ENCODE measurements at places on chromosomes 16 and 17.

DNA sequence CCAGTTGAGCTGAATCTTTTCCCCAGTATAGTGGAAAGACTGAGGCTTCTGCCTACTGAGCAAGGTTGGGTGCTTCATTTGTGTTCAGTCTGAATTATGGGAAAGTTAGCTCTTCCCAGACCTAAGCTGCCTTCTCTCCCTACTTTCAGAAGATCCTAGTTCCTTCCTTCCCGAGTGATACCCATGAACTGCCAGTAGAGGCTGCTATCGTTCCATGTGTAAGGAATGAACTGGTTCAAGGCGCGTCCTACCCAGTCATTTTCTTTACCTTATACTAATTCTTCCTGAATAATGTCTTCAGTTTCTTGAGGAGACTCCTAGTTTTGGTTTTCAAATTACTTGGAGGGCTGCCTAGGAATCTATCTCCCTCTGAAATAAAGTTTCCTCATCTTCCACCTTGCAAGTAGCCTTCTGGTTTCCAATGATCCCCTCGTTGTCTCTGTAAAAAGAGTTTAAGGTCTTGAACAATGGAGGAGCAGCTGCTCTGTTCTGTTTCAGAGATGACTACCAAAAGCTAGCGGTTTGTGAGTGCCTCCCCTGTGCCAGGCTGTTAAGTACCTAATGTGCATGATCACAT, 934 bp upstream of the AOC2 start:
- peak; percentile 80 for DNase-seq

GRCh38 chr17:17776889-17777288, 59.9 kb downstream of the SREBF1 start:
- no peak for DNase-seq

GRCh38 chr16:84314814-84315213, 20.1 kb downstream of the WFDC1 start:
- DNase-seq, result no peak

DNA sequence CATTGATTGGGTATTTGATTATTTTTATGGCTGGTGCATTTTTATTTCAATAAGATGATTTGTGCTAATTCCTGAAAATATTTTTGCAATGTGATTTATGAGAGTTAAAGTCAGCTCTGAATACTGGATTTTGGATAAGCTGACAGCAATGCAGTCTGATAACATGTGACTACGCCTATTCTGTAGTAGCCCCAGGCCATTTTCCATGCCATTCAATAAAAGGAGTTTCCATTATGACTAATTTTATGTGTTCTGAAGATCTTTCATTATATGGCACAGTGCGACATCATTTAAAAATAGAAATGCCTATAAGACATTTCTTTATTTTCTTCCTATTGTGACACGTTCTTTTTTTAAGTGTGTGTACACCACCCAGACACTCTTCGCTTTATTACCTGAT, 46.3 kb downstream of the KCNJ2 start:
- no peak for DNase-seq

DNA sequence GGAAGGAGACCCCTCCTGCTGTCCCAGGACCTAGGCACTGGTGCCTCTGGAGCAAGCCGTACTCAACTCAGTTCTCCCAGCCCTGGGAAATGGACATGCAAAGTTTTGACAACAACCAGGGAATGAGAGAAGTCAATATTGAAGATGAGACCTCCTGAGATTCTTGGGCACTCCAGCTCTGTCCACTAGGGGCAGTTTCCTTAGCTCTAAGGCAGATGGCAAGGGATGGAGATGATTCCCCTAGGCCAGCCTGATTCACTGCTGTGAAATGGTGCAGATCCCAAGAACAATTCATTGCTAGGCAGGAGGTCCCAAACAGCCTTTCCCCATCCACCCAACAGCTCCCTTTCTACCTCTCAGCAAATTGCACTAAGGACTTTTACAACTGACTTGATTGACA, 20.5 kb upstream of the SDR42E2 start:
- peak; percentile 63 for DNase-seq

GRCh38 chr17:48153691-48154358, 46.3 kb downstream of the SNX11 start:
- DNase-seq, result peak; percentile 85

GRCh38 chr17:44575403-44575802, 18.1 kb downstream of the FZD2 start:
- peak; percentile 68 for DNase-seq

DNA sequence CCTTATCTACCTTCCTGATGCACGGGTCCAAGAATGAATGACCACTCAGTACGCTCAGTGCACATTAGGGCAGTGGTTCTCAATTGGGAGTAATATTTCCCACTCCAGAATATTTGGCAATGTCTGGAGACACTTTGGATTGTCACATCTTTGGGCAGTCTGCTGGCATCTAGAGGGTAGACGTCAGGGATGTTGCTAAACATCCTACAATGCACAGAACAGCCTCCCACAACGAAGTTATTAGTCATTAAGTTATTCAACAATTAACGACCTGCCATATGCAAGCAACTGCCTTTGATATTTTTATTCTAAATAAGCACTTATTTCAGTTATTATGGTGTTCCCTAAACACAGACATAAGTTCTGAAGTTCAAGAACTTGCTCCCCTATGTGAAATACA, 669.3 kb downstream of the TOX3 start:
- DNase-seq, result no peak

- no peak for DNase-seq
These were observed 165.3 kb downstream of the SDK2 start for GRCh38 chr17:73478768-73479424.

GRCh38 chr17:1174263-1174880, 5.4 kb downstream of the ABR start:
- no peak for DNase-seq

DNA sequence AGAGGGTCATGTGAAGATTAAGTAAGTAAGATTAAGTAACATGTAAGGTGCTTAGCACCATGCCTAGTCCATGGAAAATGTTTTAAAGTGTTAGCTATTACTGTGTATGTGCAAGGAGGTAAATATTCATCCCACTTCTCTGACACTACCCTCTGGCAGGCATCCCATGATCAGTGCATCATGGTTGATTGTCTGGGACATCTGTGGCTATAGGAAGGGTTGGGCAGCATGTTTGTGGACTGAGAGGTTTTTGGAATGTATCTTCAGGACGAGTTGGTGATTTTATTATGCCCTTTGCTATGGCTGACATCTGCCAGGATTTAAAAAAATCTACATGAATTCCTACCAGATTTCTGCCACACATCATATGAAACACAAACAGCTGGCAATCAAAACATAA, 6.5 kb upstream of the TAOK1 start:
- DNase-seq, result no peak

DNA sequence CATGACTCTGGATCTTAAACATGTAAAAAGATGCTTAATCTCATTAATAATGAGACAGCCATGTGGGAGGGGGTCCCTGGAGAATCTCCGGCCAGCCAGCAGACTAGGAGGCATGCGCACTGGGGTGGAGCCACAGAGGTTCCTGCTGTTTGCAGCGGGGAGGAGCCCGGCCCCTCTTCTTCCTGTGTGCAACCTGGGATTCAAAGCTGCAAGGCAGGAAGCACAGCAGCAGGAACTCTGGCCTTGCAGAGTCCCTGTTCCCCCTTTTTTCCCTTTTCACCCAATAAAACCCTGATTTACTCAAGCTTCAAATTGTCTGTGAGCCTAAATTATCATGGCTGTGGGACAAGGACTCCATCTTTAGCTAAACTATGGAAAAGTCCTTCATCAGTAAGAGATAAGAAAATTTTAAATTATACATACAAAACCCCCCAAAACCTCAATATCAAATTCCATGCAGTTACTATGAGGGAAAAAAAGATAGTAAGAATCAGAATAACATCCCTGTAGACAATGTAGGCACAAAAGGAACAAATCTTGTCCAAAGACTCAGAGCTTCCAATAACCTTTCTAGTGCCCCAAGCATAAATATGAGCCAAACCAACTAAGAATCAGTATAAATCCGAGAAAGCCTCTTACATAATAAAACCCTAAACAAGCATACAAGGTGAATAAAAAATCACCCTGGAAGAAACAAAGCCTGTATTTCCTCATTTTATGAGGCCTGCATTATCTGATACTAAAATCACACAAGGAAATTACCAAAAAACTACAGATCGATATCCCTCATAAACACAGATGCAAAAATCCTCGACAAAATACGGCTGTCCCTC, 12.1 kb downstream of the CFDP1 start:
- DNase-seq, result peak; percentile 56

- peak; percentile 51 for DNase-seq
These were observed 8.8 kb downstream of the RPL19 start for GRCh38 chr17:39208893-39209292.

- DNase-seq, result no peak
These were observed 115.8 kb downstream of the OR1D5 start for GRCh38 chr17:2947588-2947950.

Data from hematopoietic multipotent progenitor cell treated with erythropoietin and hydrocortisone succinate and interleukin-3 and kit ligand, for 6 days (in vitro differentiated cells).